ENCODE measurements at places on chromosomes 4 and X.

- DNase-seq: peak; percentile 93
Observed at GRCh38 chr4:1684506-1685234, 557 bp upstream of the FAM53A start.

GRCh38 chr4:125369098-125369497 lies 54.3 kb downstream of the FAT4 start:
- no peak for DNase-seq

- DNase-seq: no peak
Observed at GRCh38 chr4:4784379-4784778, 75.1 kb upstream of the MSX1 start.

DNA sequence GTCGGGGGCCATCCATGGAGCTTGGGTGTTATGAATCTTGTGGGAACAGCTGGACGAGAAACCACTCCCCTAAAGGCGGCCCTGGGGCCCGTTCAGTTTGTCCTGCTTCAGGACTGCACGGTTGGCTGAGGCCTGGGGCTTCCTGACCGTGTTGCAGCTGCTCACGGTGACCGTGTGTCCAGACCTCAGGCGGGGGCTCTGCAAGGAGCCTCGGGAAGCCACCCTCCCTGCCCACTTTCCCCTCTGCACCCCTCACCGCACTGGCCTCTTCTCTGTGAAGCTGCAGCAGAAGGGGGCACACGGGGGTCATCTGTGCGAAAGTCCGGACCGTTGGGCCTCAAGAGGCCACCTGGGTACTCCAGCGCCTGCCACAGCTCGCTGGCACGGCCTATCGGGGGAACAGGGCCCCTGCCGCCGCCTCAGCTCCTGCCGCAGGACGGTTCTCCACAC lies 29.4 kb downstream of the UVSSA start:
- DNase-seq: no peak

DNA sequence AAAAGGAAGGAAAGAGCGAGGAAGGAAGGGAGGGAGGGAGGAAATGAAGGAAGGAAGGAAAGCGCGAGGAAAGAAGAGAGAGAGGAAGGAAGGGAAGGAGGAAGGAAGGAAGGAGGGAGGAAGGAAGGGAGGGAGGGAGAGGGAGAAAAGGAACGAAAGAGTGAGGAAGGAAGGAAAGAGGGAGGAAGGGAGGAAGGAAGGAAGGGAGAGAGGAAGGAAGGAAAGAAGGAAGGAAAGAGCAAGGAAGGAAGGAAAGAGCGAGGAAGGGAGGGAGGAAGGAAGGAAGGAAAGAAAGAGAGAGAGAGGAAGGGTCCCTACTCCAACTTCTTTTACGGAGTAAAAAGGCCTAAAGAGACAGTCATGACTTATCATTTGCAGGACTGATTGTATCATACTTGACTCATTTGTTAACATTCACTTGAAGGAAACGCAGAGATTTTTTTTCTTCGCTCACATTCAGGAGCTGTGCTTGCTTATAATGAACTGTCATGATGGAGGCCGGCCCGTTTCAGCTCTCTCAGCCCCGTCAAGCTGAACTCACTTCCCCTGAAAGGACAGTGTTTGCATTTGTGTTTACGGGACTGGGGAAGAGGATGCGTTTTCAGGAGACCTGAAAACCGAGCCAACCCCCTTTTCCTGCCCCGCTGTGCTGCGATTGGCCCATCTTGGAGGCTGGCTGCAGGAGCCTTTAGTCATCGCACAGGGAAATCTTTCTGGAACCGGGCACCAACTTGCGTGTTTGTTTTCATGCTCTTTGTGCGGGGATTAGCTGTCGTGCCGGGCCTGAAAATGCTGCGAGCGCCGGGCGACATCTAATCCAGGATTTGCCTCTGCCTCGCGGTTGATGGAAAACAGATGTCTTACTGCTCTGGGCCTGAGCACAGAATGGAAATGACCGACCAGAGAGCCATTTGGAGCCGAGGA lies 17.8 kb downstream of the TRIM2 start:
- peak; percentile 26 for DNase-seq

DNA sequence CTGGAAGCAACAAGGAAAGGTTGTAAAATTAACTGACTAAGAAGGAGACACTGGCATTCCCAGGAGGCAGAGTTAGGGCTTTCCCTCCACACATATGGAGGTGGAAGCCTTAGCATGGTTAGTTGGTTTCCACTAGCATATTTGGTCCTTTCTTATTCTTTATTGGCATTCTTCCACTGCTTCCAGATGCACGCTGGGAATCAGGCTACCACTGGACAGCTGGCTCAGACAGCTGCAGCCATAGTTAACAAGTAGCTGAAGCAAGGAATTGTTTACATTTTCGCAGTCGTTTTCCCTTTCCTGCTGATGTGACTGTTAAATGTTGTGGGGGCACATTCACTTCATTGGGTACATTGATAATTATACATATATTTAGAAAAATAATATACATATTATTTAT lies 169.2 kb downstream of the GRIA2 start:
- no peak for DNase-seq

DNA sequence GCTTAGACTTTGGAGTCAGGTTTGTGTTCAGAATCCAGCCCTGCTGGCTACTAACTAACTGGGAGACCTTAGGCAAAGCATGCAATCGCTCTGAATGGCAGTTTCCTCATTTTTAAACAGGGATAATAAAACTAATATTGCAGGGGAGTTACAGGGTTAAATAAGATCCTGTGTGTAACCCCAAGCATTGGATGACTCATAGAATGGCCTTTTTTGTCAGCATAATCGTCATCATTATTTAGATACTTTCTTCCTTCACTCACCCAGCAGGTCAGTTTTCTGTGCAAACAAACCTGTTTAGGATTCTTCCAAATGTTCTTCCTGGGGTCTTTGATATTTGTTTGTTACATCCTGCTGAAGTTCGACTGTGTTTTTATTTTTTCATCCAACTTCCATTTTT lies 208.2 kb downstream of the EVC2 start:
- no peak for DNase-seq

- DNase-seq: no peak
Observed at GRCh38 chr4:124817531-124817930, 105.0 kb upstream of the ANKRD50 start.

- no peak for DNase-seq
Observed at GRCh38 chr4:39256436-39256835, 74.1 kb downstream of the WDR19 start.

GRCh38 chr4:84218031-84218430 lies 281.1 kb downstream of the NKX6-1 start:
- DNase-seq: no peak

GRCh38 chr4:123469245-123469644 lies 72.7 kb downstream of the SPRY1 start:
- DNase-seq: no peak

- DNase-seq: no peak
Observed at GRCh38 chrX:39946822-39947221, 150.9 kb downstream of the BCOR start.

DNA sequence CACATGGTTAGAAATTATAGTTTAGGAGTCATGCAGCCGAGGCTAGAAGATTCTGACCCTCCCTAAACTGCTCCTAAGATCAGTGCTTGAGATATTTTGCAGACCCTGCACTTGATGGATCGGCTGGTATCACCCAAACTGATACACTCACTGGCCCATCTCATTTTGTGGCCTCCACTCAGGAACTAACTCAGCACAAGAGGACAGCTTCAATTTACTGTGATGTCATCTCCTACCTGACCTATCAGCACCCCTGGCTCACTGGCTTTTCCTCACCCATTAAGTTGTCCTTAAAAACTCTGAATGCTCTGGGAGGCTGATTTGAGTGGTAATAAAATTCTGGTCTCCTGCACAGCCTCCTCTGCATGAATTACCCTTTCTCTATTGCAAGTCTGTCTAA lies 450.9 kb downstream of the PCDH10 start:
- no peak for DNase-seq

GRCh38 chrX:49910344-49910743 lies 12.1 kb upstream of the CLCN5 start:
- DNase-seq: no peak

DNA sequence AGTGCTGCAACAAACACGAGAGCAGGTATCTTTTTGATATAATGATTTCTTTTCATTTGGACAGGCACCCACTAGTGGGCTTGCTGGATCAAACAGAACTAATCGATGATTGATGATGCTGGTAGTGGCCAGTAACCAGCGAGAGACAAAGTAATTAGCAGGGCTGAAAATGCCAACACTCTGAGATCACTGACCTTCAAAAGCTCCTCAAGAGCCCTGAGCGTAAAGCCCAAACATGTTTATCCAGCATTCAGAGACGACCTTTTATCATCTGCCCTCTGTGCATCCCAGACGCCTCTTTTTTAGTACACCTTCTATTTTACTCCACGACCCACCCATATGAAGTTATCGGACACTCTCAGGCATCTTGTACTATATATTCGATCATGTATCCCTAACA lies 186.2 kb downstream of the PRDM5 start:
- DNase-seq: no peak

DNA sequence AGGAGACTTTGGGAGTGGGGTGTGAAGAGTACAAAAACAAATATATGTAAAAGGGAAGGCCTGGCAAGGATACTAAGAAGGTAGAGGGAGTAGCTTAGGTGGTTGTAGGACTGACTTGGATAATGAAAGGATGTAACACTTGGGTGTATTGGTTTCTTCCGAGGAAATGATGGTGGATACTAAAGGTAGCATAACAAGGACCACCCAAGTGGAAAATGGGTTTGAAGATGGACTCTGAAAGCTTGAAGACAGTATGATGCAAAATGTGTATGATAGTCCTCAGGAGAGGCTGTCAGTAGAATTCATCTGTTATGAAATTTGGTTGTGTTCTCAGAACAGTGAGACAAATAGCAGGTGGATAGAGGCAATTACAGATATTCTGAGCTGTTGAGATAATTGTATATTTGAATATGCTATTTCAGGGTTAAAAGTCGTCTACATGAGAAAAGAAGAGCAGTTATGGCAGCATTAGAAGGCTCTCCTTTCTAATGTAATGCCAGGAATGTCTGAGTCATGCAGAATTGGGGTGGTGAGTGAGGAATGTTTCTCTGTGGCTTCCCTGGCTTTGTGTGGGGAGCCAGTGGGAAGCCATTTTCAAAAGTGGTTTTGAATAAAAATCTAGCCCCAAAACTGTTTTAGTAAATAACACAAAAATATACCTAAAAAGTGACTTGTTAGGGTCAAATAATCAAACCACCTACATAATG lies 75.6 kb downstream of the FHIP1A start:
- DNase-seq: no peak

DNA sequence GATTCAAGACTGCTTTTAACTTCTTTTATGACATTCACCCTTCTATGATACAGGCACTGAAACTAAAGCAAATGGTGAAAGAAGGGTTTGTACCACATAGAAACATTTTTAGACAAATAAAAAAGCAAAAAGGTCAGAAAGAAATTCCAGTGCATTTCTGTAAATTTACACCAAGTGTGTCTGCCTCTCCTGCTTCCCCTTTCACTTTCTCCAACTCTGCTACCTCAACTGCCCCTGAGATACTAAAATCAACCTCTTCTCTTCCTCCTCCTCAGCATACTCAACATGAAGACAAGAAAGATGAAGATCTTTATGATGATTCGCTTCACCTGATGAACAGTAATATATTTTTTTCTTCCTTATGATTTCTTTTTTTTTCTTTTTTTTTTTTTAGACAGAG lies 187.9 kb downstream of the LRBA start:
- DNase-seq: no peak

DNA sequence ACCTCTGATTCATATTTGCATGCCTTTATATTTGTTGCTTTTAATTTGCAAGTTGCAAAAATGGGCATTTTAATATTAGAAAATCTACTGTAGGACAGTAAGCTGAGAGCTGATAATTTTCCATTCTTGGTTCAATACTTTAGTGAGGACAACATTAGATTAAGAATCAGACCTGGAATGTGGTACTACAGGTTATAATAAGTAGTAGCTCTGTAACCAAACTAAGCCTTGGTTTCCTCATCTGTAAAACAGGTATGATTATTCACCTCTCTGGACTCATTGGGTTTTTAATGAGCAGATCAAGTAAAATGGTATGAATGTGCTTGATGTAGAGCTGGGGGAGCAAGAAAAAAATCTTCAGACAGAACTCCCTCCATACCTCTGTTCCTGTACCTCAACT lies 31.1 kb downstream of the PRRG1 start:
- DNase-seq: no peak

DNA sequence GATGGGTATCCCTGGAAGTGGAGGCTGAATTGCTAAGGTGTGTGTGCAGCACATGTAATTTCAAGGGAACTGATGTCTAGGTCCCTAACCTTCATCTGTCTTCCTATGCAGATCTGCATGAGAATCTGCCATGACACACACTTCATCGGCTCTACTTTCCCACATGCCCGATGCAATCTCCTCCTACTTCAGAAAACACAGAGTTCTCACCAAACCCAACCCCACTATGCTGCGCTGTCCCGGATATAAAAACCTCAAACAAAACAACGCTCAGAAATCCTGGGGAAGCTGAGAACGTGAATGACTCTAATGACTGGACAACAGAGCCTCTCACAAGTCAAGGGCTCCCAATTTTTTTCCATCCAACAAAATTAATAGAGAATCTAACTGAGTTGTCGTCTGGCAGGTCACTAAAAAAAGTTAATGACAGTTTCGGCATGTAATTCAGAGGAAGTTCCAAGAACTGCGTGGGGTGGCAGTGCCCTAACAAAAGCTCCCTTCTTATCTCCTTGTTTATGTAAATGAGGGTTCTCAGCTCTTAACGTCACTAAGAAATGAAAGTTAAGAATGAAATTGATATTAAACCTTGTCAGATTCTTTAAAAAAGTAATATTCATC lies 39.0 kb downstream of the STX18 start:
- DNase-seq: peak; percentile 30

GRCh38 chr4:7429601-7430078 lies 5.1 kb downstream of the PSAPL1 start:
- DNase-seq: no peak

GRCh38 chr4:123346951-123347350 lies 49.6 kb upstream of the SPRY1 start:
- no peak for DNase-seq
